ENCODE measurements at places on chromosomes 12 and 14. TPM values are rescaled to one million over a fixed set of nuclear protein-coding genes. Genes with fewer than 3 reads are reported as not detected.

DNA sequence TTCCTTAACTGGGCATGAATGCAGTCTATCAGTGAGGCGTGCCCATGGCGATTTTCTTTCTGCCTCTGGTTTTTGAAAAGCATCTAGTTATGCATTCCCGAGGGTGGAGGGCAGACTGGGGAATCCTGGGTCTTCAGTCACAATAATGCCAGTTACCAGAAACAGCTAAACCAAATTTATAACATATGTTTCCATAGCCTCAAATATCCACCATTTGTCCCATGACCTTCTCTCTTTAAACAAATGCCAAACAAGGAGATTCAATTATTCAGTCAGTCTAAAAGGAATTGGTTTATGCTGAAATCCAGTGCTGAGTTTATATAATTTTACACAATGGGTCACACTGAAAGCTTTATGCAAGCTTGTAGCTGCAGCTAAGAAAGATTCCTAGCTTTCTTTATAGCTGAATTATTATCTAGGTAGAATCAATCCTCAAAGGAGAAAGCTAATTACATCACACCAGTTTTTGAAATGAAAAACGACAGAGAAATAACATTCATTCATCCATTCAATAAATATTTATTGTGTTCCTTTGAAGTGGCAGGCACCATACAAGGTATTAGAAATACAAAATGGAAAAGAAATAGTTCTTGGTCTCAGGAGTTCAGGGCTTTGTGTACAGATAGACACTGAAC lies 131.3 kb upstream of the RAP1B start:
- H3K4me3 ChIP-seq, result no peak overlapping the region
- no peaks in the 10 kb centered on the region for H3K27me3 ChIP-seq
- H3K4me1 ChIP-seq, result no peaks in the 10 kb centered on the region
- DNase-seq, result no peak
- peak overlapping the region; percentile 25 for H3K27ac ChIP-seq

DNA sequence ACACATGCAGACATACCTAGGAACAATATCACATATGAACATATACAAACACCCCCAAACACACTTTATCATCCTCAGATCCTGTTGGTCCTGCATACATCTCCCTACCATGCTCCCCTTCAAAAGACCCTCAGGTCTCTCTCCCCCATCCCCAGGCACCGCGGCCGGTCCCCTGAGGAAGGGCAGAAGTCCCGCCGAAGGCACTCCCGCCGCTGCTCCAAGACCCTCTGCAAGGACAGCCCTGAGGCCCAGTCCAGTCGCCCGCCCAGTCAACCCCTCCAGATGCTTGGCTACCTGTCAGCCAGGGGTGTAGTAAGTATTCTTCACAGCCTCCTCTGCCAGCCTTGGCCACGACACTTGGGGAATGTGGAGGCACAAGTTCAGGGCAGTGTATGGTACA lies 48.2 kb upstream of the HSPB8 start:
- H3K27ac ChIP-seq, result no peak overlapping the region
- H3K4me3 ChIP-seq, result no peak overlapping the region
- no peaks in the 10 kb centered on the region for H3K36me3 ChIP-seq
- H3K27me3 ChIP-seq, result no peaks in the 10 kb centered on the region
- DNase-seq, result no peak

DNA sequence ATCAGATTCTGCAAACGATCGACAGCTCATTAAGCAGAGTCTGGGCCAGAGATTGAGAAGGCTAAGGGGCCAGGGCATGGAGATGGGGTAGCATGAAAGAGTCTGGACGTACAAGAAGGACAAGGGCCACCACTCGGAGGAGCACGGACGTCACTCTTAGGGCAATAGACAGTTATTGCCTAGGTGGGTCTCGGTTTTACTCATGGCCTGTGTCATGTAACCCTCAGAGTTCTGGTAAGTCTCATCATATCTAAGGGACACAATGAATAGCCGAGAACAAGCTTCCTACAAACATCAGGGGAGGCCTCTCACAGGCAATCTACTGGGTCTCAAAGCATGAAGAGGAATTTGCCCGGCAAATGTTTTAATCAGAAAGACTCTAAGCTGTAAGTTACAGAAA lies 30.4 kb upstream of the ITPK1 start:
- H3K27ac ChIP-seq, result no peak overlapping the region
- no peaks in the 10 kb centered on the region for H3K4me1 ChIP-seq
- no peak for DNase-seq
- H3K36me3 ChIP-seq, result no peaks in the 10 kb centered on the region

- H3K4me1 ChIP-seq, result no peaks in the 10 kb centered on the region
- H3K36me3 ChIP-seq, result no peaks in the 10 kb centered on the region
- H3K27ac ChIP-seq, result no peak overlapping the region
- H3K27me3 ChIP-seq, result no peaks in the 10 kb centered on the region
These were observed 136.3 kb downstream of the ITPR2 start for GRCh38 chr12:26696613-26697092.

PTPRB gene
- 38.3 TPM for total RNA-seq

DNA sequence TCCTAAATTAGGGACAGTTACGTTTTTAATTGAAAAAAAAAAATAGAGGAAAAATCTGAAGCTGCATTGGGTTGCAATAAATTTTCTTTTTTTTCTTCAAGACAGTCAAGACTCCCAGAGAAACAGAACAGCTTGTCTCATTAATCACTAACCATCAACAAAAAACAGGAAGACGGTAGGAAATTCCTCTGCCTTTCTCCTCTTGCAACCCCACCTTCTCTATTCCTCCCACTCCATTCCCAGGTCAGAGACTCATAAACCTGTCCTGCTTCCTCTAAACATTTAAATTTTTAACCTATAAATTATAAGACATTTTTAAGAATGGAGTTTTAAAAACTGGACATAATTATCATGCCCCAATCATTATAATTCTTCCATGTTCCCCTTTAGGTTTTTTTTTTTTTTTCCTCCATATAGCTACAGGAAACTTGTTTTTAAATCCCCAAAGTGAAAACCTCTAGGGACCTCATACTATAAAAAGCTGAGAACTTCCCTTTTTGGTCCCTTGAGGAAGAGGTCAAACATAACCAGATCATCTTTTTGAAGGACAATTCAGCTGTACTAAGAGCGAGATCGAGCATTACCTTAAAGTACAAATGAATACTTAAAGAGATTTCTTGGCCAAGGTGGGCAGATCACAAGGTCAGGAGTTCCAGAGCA lies 36.0 kb downstream of the CPM start:
- H3K27me3 ChIP-seq, result no peaks in the 10 kb centered on the region
- no peak for DNase-seq
- no peaks in the 10 kb centered on the region for H3K36me3 ChIP-seq
- H3K4me3 ChIP-seq, result no peak overlapping the region
- H3K4me1 ChIP-seq, result no peaks in the 10 kb centered on the region

DNA sequence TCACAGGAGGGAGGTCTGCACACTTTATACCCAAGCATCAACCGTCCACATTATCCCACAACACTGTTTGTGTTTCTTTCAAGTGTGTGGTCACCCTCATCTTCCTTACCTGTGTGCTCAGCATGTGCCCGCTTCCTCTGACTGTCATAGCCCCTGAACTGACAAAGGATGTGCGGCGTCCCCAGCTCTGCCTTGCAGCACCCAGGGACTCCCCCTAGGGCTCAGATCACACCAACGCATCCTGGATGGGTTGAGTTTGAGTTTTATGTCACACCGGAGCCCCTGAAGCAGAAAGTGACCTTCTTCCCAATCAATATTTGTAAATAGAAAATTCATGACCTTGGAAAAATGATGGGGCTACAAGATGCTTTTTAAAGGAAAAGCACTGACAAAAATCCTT lies 770.7 kb upstream of the TMEM132C start:
- H3K4me3 ChIP-seq, result no peak overlapping the region
- H3K4me1 ChIP-seq, result no peaks in the 10 kb centered on the region
- no peak overlapping the region for H3K27ac ChIP-seq
- no peaks in the 10 kb centered on the region for H3K36me3 ChIP-seq

PHETA1 gene
- total RNA-seq, result 13.5 TPM

PRICKLE1 gene
- 19.3 TPM for total RNA-seq

DNA sequence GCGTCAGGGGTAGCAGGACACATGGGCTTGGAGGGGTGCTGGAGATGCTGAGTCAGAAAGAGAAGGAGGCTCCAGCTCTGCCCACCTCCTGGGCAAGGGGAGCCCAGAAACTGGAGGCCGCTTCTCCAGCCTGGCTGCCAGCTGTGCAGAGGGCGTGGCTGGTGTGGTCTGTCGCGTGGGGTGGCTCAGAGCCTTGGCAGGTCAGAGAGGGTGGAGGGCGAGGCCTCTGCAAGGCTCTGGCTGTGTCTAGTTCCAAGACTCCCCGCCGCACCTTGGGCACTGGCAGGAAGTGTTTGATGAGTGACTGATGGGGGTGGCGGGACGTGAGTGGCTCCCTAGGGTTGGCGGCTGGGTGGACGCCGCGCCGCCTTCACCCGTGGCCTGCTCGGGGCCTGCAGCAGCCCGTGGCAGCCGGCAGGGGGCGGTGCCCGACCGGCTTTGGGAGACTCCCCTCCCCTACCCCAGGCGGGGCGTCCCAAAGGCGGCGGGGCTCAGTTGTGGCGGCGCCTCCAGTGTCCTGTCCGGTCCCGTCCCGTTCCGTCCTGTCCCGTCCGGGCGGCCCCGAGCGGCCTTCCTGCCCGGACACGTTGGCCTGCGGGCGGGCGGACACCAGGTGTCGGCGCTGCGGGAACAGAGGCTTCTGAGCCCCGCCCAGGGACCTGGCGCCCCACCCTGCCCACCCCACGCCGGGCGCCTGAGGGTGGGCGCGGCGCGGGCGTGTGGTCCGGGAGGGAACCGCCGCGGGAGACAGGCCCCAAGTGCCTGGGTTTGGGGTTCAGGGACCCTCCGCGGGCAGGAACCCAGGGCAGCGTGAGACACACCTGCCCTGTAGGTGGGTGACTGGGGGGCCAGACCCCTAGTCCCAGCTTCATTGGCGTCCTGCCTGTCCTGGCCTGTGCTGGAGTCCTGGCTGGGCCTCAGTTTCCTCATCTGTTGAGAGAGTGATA lies 39.7 kb downstream of the KRT80 start:
- H3K36me3 ChIP-seq, result no peaks in the 10 kb centered on the region
- DNase-seq, result peak; percentile 81
- H3K27me3 ChIP-seq, result no peaks in the 10 kb centered on the region
- H3K4me3 ChIP-seq, result no peak overlapping the region

DNA sequence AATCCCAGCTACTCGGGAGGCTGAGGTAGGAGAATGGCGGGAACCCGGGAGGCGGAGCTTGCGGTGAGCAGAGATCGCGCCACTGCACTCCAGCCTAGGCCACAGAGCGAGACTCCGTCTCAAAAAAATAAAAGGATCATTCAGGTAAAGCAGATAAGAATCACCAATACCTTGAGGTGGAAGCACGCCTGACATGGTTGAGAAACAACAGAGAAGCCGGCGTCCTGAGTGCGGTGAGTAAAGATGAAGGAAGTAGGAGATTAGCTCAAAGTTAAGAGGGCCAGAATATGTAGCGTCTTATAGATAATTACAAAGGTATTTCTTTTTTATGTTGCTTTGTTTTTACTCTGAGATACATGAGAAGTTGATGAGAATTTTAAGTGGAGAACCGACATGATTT lies 14.7 kb downstream of the CLEC7A start:
- DNase-seq, result no peak
- no peaks in the 10 kb centered on the region for H3K27me3 ChIP-seq
- H3K4me3 ChIP-seq, result no peak overlapping the region
- H3K36me3 ChIP-seq, result no peaks in the 10 kb centered on the region
- H3K27ac ChIP-seq, result no peak overlapping the region

AKAP5 gene
- 2.8 TPM for total RNA-seq

DNA sequence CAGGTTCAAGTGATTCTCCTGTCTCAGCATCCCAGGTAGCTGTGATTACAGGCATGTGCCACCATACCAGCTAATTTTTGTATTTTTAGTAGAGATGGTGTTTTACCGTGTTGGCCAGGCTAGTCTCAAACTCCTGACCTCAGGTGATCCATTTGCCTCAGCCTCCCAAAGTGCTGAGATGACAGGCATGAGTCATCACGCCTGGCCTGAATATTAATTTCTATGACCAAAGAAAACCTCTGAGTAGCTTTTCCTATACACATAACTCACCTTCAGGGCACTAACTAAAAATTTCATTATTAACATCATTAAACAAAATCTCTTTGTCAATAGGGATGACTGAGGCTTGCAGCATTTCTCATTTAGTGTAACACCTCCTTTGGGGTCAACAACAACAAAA lies 259.6 kb upstream of the KRR1 start:
- H3K4me3 ChIP-seq, result no peak overlapping the region
- H3K4me1 ChIP-seq, result no peaks in the 10 kb centered on the region
- no peak for DNase-seq
- no peaks in the 10 kb centered on the region for H3K36me3 ChIP-seq
- no peaks in the 10 kb centered on the region for H3K27me3 ChIP-seq

DNA sequence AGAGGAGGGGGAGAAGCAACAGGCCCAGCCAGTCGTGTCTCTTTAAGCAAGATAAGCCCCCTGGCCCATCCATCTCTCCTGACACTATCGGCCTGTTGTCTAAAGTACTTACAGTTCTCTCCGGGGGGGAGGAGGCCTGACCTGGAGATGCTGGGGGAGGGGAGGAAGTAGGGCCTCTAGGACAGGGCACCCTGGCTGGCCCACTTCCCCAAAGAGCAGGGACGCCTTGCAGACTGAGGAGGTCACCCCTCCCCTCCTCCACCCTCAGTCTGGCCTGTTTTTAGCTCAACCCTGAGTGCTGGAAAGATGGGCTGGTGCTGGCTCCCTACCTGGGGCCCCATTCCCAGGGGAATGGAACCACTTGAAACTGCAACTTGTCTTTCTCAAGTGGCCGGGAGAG lies 70.3 kb downstream of the TBX5 start:
- no peaks in the 10 kb centered on the region for H3K4me1 ChIP-seq
- H3K27me3 ChIP-seq, result no peaks in the 10 kb centered on the region
- no peak for DNase-seq
- H3K36me3 ChIP-seq, result no peaks in the 10 kb centered on the region

DNA sequence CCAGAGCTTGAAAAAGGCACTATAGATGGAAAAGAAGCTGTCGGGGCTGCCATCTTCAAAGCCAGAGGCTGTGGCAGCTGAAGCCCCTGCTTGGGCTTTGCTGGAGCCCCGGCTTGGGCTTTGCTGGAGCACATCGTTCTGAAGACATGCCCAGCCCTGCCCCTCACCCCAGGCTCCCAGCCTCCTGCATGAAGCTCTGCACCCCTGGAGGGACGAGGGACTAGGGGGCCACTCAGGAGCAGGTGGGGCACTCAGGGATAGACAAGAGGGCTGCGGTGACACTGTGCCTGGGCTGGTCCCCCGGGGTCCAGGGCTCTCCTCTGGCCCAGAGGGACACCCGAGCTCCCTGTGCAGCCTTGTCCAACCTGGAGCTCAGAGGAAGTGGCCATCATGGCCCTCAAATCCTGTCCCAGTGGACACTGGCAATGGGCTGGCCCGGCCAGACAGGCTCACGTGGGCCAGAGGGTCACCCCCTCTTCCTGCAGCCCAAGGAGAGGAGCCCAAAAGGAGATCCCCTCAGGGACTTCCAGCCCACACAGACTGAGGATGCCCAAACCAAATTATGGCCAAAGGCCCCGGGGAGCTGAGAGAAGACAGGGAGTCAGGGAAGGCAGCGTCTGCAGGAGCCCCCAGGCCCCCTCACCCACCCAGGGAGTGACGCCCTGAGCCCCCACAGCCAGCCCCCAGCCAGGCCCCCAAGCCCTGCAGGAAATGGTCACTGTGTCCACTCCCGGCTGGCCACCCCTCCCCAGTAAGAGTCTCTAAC lies 23.1 kb upstream of the C14orf180 start:
- no peaks in the 10 kb centered on the region for H3K4me1 ChIP-seq
- no peak overlapping the region for H3K4me3 ChIP-seq
- no peaks in the 10 kb centered on the region for H3K27me3 ChIP-seq
